ENCODE measurements at places on chromosomes 5 and 9. TPM values are rescaled to one million over a fixed set of nuclear protein-coding genes. Genes with fewer than 3 reads are reported as not detected.

IRGM gene
- not detected for total RNA-seq

DNA sequence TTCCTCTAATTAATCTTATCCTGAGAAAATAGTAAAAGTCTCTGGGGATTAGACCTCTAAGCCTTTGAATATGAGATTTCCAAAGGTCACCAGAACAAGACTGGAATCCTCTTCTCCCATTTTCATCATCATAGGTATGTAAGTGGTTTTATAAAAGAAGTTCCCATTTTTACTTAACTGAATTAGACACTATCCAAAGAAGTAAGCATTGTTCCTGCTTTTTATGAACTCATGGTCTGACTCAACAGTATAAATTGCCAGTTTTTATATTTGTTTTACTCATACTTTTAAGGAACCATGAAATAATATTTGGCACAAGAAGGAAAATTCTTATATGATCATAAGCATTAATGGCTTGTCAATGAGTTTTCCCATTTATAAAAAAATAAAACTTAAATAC, 167.1 kb upstream of the ADRA1B start:
- H3K4me1 ChIP-seq = no peaks in the 10 kb centered on the region
- H3K4me3 ChIP-seq = no peak overlapping the region
- DNase-seq = no peak
- H3K27me3 ChIP-seq = no peaks in the 10 kb centered on the region
- H3K36me3 ChIP-seq = no peaks in the 10 kb centered on the region
- no peak overlapping the region for H3K27ac ChIP-seq

- no peaks in the 10 kb centered on the region for H3K36me3 ChIP-seq
- H3K4me1 ChIP-seq = no peaks in the 10 kb centered on the region
- no peak overlapping the region for H3K27ac ChIP-seq
- no peak overlapping the region for H3K4me3 ChIP-seq
Measured at GRCh38 chr5:121108725-121109124, 644.6 kb downstream of the PRR16 start.

DNA sequence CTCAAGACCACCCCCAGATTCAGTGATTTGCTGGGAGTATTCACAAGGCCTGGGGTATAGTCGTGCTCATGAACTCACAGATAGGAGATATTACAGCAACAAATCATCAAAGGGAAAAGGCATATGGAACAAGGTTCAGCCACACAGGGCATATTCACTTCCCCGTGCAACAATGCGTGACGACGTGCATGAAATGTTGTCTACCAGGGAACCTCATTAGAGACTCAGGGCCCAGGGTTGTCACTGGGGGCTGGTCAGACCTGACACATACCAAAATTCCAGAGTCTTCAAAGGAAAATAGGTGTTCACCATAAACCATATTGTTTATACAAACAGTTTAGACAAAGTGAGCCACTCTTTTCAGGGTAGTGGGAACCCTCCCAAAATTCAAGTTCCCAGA, 212.4 kb downstream of the RFK start:
- H3K27ac ChIP-seq = no peak overlapping the region
- no peak for DNase-seq
- no peaks in the 10 kb centered on the region for H3K27me3 ChIP-seq
- no peak overlapping the region for H3K4me3 ChIP-seq
- H3K36me3 ChIP-seq = no peaks in the 10 kb centered on the region
- no peaks in the 10 kb centered on the region for H3K4me1 ChIP-seq

FOXI1 gene
- not detected for total RNA-seq

NR5A1 gene
- 38.8 TPM for total RNA-seq

DNA sequence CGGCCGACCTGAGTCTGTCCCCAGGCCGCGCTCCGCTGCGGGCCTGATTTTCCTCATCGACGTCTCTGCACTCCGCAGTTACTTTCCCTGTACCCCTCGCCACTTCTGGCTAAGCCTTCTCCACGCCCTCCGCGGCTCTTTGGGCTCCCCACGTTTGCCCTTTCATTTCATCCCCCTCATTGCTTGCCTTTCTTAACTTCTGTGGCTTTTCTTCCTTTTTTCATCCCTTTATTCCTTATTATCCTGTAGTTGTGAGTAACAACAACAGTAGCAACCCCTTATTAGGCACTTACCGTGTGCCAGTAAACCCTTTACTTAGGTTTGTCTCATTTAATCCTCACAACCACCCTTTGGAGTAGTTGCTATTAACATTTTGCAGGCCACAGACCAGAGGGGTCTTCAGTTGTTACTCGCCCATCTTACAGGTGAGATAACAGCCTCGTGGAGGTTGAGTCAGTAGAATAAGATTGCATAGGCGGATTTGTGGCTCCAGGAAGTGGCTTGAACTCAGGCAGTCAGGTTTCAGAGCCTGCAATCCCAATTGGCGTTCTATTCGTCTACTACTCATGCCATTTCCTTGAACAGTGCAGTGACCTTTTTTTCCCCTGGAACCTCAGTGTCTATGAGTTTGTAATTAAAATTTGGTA, 724 bp downstream of the TCERG1 start:
- peak; percentile 47 for DNase-seq
- H3K27me3 ChIP-seq = no peaks in the 10 kb centered on the region
- H3K4me1 ChIP-seq = peaks cover 34% of the 10 kb centered on the region
- H3K36me3 ChIP-seq = no peaks in the 10 kb centered on the region

DNA sequence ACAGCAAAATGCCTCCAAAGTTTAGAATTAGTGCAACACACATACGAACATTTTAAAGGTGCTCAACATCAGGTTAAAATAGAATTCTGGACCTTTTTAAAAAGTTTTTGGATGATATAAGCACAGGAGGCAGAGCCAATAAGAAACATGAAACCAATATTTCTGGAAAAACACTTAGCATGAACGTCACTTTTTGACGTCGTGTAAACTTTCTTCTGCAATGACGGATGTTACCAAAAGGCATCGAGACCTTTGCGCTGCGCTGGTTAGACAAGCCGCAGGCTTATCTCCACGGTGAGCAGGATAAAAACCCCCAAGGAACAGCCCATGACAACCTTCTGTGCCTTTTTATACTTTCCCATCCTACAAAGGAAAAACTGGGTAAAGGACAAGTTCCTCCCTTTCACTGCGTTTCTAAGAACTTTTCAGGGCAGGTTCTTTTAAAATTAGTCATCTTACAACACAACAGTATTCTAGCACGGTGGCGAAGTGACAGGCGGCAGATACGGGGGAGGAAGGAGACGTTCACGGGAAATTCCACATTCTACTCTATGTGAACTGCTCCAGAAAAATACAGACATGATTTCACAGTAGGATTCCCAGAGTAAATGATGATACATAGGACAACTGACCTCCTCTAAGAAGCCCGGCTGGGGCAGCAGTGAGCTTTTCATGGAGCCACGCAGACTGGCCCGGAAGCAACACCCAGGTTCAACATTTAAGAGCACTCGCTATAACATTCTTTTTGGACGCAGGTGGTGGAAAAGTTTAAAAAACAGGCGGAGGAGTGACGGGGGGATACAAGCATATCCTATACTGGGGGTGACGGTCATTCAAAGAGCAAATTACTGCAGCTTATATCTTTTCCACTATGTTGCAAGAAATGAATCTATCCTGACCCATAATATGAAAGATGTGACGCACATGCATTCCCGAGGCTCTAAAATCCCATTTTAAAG, 52.4 kb downstream of the USP20 start:
- H3K36me3 ChIP-seq = peaks cover 4% of the 10 kb centered on the region
- no peaks in the 10 kb centered on the region for H3K27me3 ChIP-seq
- H3K4me1 ChIP-seq = peaks cover 18% of the 10 kb centered on the region
- H3K4me3 ChIP-seq = no peak overlapping the region

DNA sequence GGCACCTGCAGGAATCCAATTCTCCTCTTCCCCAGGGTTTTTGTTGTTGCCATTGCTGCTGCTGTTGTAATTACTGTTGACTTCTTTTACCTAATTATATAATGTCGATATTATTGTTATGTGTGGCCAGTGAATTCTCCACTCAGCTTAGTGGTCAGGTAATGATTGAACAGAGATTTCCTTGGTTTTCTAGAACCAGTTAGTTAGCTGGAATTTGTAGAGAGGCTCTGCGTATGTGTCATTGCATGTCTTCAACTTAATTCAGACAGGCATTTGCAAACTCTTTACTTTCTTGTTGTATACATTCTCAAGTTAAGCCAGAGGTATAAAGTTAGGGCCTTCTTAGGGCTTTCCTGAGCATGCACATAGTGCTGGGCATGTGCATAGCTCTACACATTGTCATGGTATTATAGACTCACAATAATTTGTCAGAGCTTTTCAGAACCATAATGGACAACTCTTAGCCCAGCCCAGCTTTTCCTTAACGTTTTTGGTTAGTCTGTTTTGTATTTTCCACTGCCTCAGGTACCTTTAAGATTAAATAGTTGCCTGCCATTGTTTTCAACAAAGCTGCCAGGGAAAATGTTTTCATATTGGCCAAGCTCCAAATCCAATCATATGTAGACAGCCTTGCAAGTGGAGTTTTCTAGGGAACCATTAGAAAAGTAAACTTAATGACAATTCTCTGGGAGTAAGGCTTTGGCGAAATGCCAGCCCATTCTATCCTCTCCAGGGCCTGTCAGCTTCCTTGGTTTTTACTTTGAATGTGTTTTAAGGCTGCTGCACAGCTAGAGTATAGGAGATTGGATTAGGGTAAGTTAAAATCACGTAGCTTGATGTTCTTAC, 68.1 kb downstream of the UBE2R2 start:
- no peaks in the 10 kb centered on the region for H3K27me3 ChIP-seq
- H3K4me3 ChIP-seq = no peak overlapping the region
- H3K4me1 ChIP-seq = peaks cover 18% of the 10 kb centered on the region
- DNase-seq = no peak
- no peak overlapping the region for H3K27ac ChIP-seq

DNA sequence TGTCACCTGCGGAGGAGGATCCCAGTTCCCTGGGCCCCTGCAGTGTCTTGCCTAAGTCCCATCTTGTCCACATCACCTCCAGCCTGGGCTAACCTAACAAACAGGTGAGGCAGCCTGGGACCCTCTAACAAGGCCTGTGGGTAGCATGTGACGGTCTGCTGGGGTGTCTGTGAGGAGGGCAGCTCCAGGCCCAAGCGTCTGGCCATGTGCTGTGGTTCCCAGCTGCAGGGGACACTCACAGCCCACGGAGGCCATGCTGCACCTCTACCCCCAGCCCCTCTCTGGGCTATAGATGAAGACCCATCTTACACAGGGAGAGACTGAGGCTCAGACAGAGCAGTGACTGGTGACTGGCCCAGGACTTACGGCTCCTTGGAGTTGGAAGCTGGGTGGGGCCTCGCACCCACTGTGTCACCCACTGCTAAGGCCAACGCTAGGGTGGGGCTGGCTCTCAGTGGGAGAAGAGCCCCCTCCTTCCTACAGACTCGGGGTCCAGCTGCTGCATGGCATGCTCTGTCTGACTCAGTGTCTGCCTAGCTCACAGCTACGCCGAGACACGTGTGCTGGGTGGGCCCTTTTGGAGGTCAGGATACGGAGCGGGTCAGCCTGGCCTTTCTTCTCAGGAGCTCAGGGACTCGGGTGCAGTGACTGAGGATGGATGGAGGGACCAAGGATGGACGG, 40.8 kb upstream of the RNF130 start:
- H3K27ac ChIP-seq = no peak overlapping the region
- peaks cover 37% of the 10 kb centered on the region for H3K27me3 ChIP-seq
- DNase-seq = no peak
- H3K4me1 ChIP-seq = no peaks in the 10 kb centered on the region
- H3K4me3 ChIP-seq = no peak overlapping the region

DNA sequence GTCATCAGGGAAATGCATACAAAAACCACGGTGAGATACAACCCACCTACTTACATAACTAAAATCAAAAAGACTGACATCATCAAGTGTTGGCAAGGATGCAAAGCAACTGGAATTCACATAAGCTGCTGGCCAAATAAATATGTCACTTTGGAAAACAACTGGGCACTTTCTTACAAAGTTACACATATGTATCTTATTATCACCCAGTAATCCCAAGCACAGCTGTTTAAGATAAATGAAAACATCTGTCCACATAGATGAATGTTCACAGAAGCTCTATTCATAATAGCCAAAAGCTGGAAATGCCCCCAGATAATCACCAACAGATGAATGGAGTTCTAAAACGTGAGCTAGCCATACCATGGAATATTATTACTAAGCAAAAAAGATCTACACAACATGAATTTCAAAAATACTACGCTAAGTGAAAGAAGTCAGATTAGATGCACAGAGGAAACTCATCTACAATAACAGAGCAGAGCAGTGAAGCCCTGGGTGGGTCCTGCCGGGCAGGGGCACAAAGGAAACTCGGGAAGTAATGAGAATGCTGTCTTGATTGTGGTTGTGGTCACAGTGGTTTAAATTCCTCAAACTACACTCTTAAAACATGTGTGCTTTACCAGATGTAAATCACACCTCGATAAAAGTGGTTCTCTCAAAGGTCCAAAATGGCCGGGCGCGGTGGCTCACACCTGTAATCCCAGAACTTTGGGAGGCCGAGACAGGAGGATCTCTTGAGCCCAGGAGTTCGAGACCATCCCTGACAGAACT, 8.5 kb downstream of the CAMSAP1 start:
- no peak for DNase-seq
- no peak overlapping the region for H3K27ac ChIP-seq
- H3K36me3 ChIP-seq = no peaks in the 10 kb centered on the region
- H3K27me3 ChIP-seq = no peaks in the 10 kb centered on the region

GRCh38 chr9:137448602-137448962, 7.4 kb upstream of the ENTPD8 start:
- peaks cover 8% of the 10 kb centered on the region for H3K36me3 ChIP-seq
- peaks cover 38% of the 10 kb centered on the region for H3K4me1 ChIP-seq
- no peak for DNase-seq
- H3K27ac ChIP-seq = no peak overlapping the region
- no peaks in the 10 kb centered on the region for H3K27me3 ChIP-seq

DNA sequence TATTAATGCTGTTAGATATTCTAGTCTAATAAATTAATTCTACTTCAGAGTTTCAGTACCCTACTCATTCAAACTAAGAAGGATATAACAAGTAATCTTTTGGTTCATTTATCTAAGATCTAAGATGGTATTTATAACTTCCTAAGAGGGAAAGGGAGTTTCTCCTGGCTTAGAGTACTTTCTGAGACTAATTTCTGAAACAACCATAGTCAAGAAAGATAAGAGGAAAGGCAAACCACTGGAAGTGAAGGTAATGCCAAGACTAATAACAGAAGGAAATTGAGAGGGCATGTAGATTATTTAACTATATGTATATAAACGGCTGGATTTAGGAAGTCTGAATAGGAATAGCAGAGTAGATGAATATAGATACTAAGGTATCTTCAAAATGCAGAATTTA, 112.4 kb upstream of the ACOT12 start:
- H3K27ac ChIP-seq = no peak overlapping the region
- no peaks in the 10 kb centered on the region for H3K4me1 ChIP-seq
- no peak for DNase-seq
- H3K36me3 ChIP-seq = no peaks in the 10 kb centered on the region
- no peaks in the 10 kb centered on the region for H3K27me3 ChIP-seq
- H3K4me3 ChIP-seq = no peak overlapping the region

GFRA3 gene
- total RNA-seq = 0.27 TPM

GRCh38 chr5:59786334-59786805, 107.2 kb downstream of the PDE4D start:
- H3K4me3 ChIP-seq = no peak overlapping the region
- H3K36me3 ChIP-seq = no peaks in the 10 kb centered on the region
- no peak for DNase-seq
- no peak overlapping the region for H3K27ac ChIP-seq
- H3K27me3 ChIP-seq = no peaks in the 10 kb centered on the region
- no peaks in the 10 kb centered on the region for H3K4me1 ChIP-seq

Measured in HepG2 (cell line).